ENCODE measurements at places on chromosomes 1 and 21. TPM values are rescaled to one million over a fixed set of nuclear protein-coding genes. Genes with fewer than 3 reads are reported as not detected.

DNA sequence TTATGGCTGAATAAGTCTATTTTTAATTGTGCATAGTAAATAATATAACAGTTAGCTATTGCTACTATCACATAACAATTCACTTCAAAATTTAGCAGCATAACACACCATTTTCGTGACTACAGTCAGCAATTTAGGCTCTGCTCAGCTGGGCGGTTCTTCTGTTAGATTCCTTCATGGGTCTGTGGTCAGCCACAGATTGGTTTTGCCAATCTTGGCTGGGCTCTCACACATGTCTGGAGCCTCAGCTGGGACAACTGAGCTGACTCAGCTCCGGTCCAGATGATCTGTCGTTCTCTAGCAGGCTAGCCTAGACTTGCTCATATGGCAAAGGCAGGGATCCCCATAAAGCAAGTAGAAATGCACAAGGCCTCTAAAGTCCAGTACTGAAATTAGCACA lies 15.1 kb upstream of the CDC42BPA start:
- H3K36me3 ChIP-seq: no peaks in the 10 kb centered on the region
- H3K4me1 ChIP-seq: no peaks in the 10 kb centered on the region
- no peaks in the 10 kb centered on the region for H3K27me3 ChIP-seq
- no peak overlapping the region for H3K27ac ChIP-seq
- no peak for DNase-seq
- no peak overlapping the region for H3K4me3 ChIP-seq

- no peaks in the 10 kb centered on the region for H3K27me3 ChIP-seq
- no peaks in the 10 kb centered on the region for H3K4me1 ChIP-seq
- DNase-seq: no peak
- no peaks in the 10 kb centered on the region for H3K36me3 ChIP-seq
- H3K27ac ChIP-seq: no peak overlapping the region
Measured at GRCh38 chr1:178935610-178936009, 64.7 kb upstream of the ANGPTL1 start.

TESK2 gene
- 3.3 TPM for total RNA-seq

BNIPL gene
- total RNA-seq: 0.46 TPM

RGSL1 gene
- not detected for total RNA-seq

PGLYRP4 gene
- not detected for total RNA-seq

Measured in Panc1 (cell line).